ENCODE measurements at places on chromosomes 11 and 22. TPM values are rescaled to one million over a fixed set of nuclear protein-coding genes. Genes with fewer than 3 reads are reported as not detected.

DNA sequence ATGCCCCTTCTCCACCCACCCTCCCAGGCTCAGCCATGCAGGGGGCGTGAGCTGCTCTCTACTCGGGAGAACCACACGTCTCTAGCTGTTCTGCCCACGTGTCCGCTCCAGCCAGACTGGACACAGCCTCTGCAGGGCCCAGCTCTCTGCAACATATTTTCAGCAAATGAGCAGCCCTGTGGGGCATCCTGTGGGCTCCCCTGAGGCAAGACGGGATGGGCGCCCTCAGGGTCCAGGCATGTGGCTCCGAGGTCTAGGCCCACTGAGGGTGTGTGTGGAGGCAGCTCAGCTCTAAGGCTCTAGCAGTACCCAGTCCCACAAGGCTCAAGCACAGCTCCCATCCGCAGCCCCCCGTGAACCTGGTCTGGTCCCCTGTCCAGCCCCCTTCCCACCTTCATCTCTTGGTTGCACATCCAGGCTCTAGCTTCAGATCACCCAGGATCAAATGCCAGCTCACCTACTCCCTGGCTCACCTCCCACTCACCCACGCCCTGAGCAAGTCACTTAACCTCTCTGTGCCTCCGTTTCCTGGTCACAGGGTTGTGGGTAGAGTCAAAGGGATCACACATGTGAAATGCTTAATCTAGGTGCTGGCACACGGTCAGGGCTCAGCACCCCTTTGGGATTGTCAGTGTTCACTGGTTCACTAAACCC, 57.8 kb upstream of the TCF20 start:
- no peak for DNase-seq

- no peak for DNase-seq
Measured at GRCh38 chr11:66181632-66182315, 86.7 kb upstream of the RAB1B start.

DNA sequence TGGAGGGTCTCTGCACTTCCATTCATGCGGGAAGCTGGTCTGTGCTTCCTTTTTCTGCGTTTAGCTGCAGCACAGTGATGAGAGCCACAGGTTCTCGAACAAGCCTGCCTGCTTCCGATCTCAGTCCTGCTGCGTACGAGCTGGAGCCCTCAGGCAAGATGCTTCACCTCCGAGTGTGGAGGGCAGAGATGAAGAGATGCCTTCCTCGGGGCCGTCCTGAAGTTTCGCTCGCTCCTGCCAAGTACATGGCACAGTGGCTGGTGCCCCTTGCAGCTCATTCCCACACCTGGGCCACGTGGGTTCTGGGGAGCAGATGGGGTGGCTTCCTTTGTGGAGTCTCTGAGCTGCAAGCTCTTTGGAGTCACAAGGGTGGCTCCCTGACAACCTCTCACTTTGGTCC, 19.5 kb upstream of the TESMIN start:
- DNase-seq = no peak

DNA sequence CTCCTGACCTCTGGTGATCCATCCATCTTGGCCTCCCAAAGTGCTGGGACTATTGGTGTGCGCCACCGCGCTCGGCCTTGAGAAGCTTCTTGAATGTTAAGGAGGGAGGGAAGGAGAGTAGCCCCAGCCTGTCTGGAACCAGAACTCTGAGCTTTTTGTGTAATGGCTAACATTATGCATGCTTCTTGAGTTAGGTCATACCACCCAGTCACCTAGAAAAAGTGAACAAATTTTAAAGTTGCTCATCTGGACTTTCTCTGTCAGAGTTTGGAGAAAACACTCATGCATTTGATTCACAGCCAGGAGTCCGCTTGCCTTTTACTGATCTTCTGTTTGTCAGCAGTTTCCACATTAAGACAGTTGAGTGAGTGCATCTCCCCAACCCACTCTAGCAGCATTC, 82.1 kb downstream of the PPP6R3 start:
- DNase-seq = no peak

Gene TAF6L
- total RNA-seq = 20.7 TPM

- DNase-seq = no peak
Measured at GRCh38 chr11:357582-357981, 11.7 kb upstream of the B4GALNT4 start.
